ENCODE measurements at places on chromosomes 12 and 14.

- DNase-seq = no peak
Observed at GRCh38 chr12:62893276-62893675, 41.7 kb downstream of the PPM1H start.

GRCh38 chr12:68971404-68971803 lies 38.4 kb upstream of the CPM start:
- DNase-seq = no peak

DNA sequence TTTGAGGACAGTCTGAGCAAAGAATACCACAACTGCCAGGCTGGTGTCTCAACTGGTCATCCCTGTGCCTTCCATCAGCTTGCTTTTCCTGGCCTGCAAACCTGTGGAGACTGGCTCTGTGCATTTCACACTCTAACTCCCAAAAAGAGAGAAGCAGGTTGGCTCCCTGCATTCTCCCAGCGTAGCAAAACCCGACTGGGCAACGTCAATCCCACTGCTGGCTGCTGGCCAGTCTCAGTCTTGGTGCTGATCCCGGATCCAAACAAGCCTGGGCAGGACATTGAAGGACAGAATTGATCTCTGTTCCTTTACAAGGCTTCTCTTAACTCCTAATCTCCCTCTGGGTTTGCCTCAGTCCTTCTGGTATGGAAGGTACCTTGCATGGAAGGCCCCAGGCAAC lies 65.4 kb downstream of the FZD10 start:
- no peak for DNase-seq

GRCh38 chr14:97177635-97178034 lies 380.5 kb downstream of the VRK1 start:
- no peak for DNase-seq

GRCh38 chr12:124464062-124464461 lies 103.3 kb downstream of the NCOR2 start:
- peak; percentile 83 for DNase-seq

- no peak for DNase-seq
Observed at GRCh38 chr12:4206470-4206869, 67.1 kb upstream of the CCND2 start.

GRCh38 chr14:104118006-104118844 lies 20.2 kb upstream of the KIF26A start:
- no peak for DNase-seq

- DNase-seq = peak; percentile 80
Observed at GRCh38 chr14:49865431-49865859, 12.9 kb upstream of the NEMF start.

GRCh38 chr12:116053479-116054200 lies 223.9 kb downstream of the MED13L start:
- DNase-seq = no peak

DNA sequence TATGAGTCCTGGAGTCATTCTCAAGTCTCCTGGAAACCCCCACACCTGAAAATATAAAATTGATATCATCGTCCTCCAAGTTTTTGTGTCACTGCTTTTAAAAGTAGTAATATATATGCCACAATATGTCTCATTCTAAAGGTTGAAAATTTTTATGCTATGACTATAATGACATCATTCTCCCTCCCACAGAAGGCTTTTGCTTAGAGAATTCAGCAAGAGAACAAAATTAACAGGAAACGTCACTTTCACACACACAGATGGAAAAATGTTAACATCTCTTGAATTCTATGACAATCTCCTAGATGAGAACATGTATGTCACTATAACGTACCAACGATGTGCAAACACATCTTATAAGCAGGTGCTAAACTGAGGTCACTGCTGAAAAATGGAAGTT lies 498.3 kb downstream of the FOXG1 start:
- peak; percentile 11 for DNase-seq

GRCh38 chr12:108129017-108129812 lies at the start of gene WSCD2:
Gene WSCD2, plus strand, starts transcription at chr12:108129288. Its CDS starts 66,545 bp downstream, at chr12:108195833.
- DNase-seq = peak; percentile 60

- peak; percentile 53 for DNase-seq
Observed at GRCh38 chr14:34465069-34465859, 3.2 kb upstream of the SPTSSA start.

DNA sequence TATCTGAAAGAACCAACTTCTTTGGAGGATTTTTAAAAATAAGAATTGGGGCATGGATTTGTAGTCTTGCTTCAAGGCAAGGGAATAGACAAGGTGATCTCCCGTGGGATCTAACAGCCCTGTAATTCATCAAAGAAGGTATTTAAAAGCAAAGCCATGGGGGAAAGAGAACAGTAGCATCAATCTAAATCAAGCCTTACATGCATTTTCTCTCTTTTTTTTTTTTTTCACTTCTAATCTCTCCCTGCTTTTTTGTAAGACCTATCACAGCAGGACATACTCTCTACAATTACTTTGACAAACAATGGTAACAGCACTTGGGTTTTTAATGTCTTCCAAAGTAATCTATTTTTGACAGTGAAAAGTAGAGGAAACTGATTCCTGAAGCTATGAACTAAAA lies 367.9 kb downstream of the PAWR start:
- peak; percentile 37 for DNase-seq

Measured in NCI-H69 (cell line).